ENCODE measurements at places on chromosomes 3 and 15.

GRCh38 chr3:185758912-185759311 is 65.9 kb downstream of the IGF2BP2 start:
- no peak for DNase-seq

- no peak for DNase-seq
Observed at GRCh38 chr3:183817639-183818038, 7.7 kb downstream of the MAP6D1 start.

GRCh38 chr3:148203297-148204010 is 494.2 kb upstream of the AGTR1 start:
- DNase-seq: peak; percentile 44

DNA sequence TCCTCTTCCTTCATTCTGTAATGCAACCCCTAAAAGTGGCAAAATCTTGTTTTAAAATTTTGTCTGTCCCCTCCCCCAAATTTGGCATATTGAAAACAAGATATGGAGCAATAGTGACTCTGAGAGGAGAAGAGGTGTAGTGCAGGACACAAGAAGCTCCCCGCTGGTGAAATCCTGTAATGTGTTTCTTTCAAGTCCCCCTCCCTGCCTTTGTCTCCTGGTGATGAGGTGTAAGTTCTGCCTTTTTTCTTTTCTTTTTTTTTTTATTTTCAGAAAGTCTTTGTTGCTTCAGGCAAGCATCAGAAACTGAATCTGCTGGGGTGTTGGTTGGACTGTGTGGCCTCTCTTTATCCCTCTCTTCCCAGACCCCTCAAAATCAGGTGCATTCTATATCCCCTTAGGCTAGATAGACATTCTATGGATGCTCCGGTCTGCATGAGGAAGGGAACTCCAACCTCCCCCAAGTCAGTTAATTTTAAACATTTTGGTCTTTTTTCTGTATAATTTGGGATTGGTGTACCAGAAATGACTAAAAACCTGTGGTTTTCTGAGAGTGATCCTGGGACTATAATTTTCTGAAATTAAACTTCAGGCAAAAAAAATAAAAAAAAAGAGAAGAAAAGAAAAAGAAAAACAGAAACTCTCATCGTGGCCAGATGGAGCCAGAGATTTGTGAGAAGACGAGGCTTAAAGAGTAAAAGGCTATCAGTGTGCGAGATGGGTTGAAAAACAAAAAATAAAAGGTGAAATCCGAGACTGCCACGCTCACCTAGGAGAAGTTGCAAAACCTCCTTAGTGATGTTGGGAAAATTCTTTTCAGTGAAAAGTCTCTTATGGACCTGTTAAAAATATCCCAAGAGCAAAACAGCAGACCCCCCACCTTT is 21.4 kb downstream of the ACKR2 start:
- DNase-seq: no peak

- no peak for DNase-seq
Observed at GRCh38 chr3:43212914-43213611, 73.3 kb upstream of the SNRK start.
